ENCODE measurements at places on chromosomes 1 and 21.

DNA sequence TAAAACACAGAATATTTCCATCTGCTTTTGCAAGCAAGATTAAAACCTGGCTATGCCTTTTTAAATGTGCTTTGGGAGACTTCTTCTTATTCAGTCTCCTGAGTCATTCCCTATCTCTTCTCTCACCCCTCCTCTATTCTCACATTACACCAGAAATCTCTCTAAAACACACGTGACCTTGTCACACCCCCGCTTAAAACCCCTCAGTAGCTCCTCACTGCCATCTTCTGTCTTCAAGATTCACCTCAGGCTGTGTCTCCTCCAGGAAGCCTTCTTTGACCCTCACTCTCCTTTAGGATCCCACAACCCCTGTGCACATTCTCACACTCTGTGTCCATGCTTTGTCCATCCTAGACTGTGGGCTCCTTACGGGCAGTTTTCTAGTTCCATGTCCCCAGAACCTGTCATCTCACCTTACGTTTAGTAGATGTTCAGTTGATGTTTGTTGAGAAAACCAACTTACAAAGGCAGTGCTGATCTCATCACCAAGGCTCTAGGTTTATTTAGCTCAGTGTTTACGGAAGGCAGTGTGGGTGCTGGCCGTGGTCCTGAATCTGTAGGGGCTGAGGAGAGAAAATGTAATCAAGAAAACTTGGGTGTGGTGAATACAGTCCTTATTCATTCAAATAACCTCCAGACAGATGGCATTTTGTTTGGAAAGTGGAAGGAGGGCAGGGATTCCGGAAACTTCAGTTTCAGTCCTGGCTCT lies 143.5 kb downstream of the DMRTA2 start:
- DNase-seq = no peak

- no peak for DNase-seq
Measured at GRCh38 chr1:15156807-15157380, 3.3 kb downstream of the TMEM51 start.

GRCh38 chr1:15525050-15526020 lies 1.3 kb upstream of the DNAJC16 start:
- DNase-seq = peak; percentile 2

DNA sequence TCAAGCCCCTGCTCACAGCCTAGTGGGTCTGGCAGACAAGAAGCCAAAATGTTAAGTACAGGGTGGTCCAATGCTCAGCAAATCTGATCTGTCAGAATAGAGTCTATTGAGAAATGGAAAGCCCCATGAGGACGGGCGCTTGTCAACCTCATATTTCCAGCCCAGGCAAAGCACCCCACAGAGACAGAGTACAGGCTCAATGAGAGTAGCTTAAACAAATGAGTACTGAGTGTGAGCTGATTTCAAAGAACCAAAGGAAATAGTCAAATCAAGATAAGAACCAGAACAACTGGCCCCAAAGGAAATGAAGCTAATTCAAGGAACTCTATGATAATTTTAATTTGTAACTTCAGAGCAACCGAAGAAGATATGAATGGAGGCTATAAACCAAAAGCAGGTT lies 44.6 kb upstream of the SLC30A1 start:
- DNase-seq = no peak

DNA sequence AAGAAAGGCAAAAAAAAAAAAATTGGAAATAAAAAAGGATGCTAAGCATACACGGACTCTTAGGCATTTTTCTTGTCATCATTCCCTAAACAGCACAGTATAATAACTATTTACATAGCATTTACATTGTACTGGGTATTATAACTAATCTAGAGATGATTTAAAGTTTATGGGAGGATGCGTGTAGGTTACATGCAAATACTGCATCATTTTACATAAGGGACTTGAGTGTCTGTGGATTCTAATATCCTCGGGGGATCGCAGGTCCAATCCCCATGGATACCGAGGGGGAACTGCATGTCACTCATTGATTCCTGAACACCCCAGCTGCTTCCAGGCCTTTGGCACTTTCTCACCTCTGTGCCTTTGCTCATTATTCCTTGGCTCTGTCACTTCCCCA lies 57.8 kb upstream of the SIPA1L2 start:
- no peak for DNase-seq
